ENCODE measurements at places on chromosomes 5 and 9. TPM values are rescaled to one million over a fixed set of nuclear protein-coding genes. Genes with fewer than 3 reads are reported as not detected.

The SAXO1 gene
- 0.03 TPM for total RNA-seq

- H3K4me3 ChIP-seq: no peak overlapping the region
- peaks cover 5% of the 10 kb centered on the region for H3K36me3 ChIP-seq
- H3K27ac ChIP-seq: no peak overlapping the region
- peaks cover 23% of the 10 kb centered on the region for H3K4me1 ChIP-seq
- no peaks in the 10 kb centered on the region for H3K27me3 ChIP-seq
Measured at GRCh38 chr9:127223266-127223665, 41.3 kb upstream of the GARNL3 start.

The RALGDS gene
- 24.6 TPM for total RNA-seq

The PCDHB14 gene
- 1.9 TPM for total RNA-seq

DNA sequence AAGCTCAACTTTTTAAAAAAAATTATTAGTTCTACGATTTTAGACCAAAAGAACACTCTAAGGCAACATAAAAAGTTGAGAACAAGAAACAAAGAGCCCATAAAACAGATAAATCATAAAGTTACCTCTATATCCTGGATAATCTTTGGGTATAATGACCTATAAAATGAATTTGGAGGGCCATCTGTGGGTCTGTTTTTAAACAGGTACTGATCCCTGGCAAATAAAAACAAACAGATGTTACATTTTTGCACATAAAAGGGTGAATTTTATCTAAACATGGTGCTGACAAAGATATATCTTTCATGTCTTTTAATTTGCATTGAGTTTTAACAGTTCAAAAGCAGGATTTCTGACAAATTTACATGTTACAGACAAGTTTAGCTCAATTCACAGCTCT is 107.6 kb downstream of the FBXW11 start:
- H3K4me1 ChIP-seq: peaks cover 16% of the 10 kb centered on the region
- no peak overlapping the region for H3K4me3 ChIP-seq
- no peak for DNase-seq

The FGF1 gene
- 59.9 TPM for total RNA-seq

The NCS1 gene
- total RNA-seq: 6.1 TPM

DNA sequence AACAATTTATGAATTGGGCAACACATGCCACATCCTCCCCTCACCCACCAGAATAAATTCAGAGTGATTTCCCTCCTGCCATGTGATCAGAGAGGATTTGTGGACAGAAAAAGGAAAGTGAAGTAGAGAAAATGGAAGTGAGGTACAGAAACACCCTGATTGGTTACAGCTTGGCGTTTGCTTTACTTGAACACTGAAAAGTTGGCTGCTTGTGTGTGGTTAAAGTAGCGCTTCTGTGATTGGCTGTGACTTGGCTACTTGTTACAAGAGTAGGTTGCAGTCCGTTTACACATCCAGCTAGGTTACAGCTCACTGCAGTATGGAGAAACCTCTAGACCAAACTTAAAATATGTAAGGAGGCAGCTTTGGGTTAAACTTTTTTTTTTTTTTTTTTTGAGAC is 205.2 kb upstream of the ZNF608 start:
- DNase-seq: no peak
- no peak overlapping the region for H3K27ac ChIP-seq
- H3K4me3 ChIP-seq: no peak overlapping the region
